ENCODE measurements at places on chromosomes 5 and 9.

DNA sequence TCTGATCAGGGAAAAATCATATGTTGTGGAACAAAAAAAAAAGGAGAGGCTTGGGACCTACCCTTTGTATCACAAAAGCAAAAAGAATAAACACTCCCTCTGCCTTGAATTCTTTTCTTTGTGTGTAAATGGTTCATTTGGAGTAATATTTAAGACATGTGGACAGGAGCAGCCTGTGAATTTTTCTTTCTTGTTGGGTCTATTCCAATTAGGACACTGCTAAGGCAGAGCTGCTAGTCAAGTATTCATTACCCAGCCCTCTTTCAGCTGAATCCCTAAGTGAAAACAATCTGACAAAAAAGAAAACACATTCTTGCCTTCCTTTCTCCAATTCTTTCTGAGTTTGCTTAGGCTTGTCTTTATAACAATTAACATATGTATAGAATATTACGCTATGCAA is 330.0 kb downstream of the EBF1 start:
- DNase-seq = no peak

- no peak for DNase-seq
These were observed 6.3 kb downstream of the MAMDC4 start for GRCh38 chr9:136858452-136858843.

DNA sequence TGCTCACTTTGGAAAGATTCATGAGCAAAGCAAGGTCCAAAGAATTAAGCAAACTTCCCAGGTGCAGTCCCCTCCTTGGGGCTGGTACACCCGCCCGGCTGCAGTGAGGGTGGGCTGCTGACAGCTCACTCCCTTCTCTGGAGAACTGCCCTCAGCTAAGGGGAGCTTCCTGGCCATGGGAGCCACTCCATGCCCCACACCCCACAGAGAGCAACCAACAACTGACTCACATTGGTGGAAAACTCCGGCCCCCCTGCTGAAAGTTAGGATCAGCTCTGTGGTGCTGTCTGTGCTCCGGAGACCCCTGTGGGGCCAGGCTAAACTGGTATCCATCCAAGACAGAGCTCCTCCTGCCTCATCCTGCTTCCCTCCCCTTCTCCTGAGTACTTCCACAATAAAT is 223.0 kb downstream of the GABBR2 start:
- DNase-seq = no peak

- DNase-seq = no peak
These were observed 37.4 kb downstream of the ARHGEF37 start for GRCh38 chr5:149618581-149619248.

DNA sequence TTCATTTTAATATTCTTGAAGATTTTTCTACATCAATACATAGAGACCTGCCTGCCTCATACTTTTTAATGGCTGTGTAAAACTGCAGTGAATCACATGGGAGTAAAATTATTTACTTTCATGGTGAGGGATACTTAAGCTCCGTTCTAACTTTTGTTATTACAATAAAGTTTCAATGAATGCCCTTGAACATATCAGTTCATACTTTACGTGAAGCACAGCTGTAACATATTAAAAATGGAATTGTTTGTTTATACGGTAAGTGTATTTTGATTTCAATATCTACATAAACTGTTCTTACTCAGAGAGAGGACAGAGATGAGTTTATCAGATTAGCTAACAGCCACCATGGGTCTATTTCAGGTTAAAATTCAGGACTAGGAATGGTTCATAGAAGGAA is 155.1 kb downstream of the NR3C1 start:
- no peak for DNase-seq

- no peak for DNase-seq
These were observed 12.3 kb downstream of the P4HA2 start for GRCh38 chr5:132215329-132215728.

- DNase-seq = no peak
These were observed 23.6 kb downstream of the TNPO1 start for GRCh38 chr5:72840041-72840440.

DNA sequence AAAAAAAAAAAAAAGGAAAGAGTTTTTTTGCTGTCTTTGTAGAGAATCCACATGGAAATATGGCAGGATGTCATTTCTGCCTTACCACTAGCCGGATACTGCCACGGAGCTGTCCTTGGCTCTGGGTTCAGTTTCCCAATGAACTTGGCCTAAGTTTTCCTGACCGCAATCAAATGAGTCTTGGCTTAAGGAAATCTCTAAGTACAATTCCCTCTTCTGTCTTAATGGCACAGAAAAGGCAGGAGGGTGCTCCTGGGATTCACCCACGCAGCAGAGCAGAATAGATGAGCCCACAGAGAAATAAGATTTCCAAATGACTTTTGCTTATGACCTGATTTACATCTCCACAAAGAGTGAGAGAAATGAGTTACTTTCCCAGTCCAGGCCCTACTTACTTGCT is 284.0 kb upstream of the VLDLR start:
- no peak for DNase-seq

GRCh38 chr5:2602451-2603271 is 148.8 kb downstream of the IRX2 start:
- no peak for DNase-seq

GRCh38 chr9:129078691-129079503 is 2.0 kb upstream of the DOLPP1 start:
- no peak for DNase-seq

DNA sequence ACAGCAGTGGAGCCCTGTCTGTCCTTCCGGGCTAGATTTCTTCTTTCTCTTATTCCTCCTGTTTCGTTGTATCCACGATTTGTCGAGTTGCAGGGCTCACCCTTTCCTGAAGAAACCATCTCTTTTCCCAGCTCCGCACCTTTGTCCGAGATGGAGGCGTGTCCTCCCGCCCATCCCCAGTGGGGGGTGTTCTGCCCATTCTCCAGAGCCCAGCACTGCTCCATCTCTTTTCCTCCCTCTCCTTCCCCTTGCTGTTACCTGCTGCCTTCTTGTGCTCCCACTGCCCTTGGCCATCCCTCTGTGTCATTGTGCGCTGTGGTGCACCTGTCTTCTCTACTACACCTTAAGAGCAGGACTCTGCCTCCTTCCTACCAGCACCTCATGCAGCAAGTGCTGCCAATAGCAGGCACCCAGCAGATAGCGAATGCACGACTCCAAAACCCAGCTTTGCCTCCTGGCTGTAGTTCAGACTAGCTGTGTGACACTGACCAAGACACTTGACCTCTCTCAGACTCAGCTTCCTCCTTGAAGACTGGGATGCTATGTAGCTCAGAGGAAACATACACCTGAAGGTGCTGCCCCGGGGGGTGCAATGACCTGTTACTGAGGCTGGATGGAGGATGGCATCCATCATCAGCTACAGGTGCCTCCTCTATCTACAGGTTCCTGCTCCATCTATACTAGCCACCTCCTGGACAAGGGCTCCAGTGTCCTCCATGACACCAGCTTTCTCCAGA is 8.9 kb downstream of the OR13J1 start:
- DNase-seq = no peak

GRCh38 chr9:72826996-72827949 is 125.6 kb downstream of the ALDH1A1 start:
- no peak for DNase-seq

DNA sequence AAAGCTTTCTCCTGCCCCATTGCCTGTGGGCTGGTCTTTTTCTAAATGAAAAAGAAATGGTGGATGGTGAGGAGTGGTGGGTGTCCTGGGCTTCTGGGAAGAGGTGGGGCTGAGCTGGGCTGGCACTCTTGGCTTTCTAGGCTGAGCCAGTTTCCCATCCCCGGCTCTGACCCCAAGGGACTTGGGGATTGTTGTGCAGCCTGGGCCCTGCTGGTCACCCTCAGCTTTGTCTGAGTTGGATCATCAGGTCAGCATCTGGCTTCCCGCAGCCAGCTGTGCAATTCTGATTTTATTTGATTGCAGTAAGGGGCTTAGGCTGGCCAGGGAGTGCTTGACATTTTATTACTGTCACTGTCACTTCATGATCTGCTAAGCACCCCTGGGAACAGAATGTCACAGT is 25.3 kb downstream of the GLRA1 start:
- DNase-seq = no peak

DNA sequence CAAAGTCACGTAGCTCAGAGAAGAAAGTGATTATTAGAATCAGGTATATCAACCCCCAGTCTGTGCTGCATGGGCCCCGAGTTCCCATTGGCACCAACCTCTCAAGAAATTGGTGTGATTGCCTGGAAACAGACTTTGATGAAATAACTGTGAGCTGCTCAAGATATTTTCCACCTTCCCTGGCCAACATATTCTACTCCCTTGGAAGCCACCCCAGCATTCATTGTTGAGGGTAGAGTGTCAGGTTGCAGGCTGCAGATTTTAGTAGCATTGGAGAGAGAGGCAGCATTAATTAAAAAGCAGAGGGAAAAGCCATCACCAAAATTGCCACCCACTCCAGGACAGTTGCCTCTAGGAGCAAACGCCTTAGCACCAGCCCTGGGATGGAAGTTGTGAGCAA is 154.2 kb upstream of the TNPO1 start:
- DNase-seq = no peak

DNA sequence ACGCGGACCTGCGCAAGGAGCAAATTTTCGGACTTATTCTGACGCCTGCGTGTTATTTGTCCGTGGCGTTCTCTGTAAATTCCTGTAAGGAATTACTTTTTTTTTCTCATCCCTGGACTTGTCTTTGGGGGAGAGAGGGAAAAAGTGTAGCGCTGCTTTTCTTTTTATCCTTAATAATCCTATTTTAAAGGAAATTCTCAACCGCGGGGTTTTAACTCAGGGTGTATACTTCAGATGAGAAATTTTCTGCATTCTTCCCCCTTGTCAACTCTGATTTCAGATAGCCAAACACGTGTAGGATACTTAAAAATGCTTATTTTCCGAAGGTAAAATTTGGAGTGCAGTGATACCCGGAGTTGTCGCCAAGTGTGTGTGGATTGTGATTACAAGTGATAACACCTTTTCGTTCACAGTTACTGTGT is 853 bp downstream of the DCP2 start:
- DNase-seq = no peak

DNA sequence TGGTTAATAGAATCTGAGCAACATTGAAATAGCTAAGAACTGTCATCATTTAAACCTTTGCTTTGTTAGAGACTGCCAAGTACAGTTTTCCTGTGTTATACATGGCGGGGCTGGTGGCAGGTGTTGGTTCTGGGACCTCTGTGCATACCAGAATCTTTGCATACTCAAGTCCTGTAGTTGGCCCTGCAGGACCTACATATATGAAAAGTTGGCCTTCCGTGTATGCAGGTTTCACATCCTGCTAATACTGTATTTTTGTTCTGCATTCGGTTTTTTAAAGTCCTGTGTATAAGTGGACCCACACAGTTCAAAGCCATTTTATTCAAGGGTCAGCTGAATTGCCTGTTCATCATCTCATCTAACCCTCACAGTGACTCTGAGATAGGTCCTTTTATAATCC is 36.4 kb downstream of the LARP1 start:
- DNase-seq = no peak

DNA sequence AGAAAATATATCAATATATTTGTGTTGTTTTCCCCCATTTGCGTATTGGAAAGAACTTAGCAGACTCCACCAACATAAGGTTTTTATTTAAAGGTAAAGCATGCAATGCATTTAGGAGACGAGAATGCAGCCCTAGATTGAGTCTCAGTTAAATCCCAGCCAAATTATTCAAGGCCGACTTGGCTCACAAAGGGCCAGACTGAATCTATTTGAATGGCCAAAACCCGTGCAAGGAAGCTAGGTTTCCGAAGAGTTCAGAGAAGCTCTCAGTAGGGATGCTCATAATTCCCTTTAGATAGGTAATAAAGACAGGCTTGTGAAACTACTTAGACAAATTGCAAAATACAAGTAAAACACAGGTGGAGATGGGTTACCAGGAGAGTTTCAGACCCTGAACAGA is 520.3 kb downstream of the CDH9 start:
- DNase-seq = no peak

DNA sequence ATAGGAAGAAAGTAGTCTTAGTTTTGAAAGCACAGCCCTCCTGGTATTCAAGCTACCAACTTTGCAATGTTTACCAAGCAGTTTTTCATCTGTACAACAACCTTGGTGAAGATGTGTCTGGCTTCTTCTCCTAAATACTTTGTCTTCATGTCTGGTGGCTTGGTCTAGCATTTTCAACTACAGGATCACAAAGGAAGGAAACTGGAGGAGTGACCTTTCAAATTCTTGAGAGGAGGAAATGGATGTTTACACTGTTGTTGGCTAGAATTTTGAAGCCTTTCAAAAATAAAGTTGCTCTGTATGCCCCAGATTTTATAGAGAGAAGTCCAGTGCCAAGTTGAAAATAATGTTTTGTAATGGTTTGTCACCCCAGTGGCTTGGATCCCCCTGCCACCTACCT is 16.3 kb downstream of the PAM start:
- no peak for DNase-seq

GRCh38 chr5:140196115-140196814 is 21.3 kb downstream of the CYSTM1 start:
- DNase-seq = no peak

DNA sequence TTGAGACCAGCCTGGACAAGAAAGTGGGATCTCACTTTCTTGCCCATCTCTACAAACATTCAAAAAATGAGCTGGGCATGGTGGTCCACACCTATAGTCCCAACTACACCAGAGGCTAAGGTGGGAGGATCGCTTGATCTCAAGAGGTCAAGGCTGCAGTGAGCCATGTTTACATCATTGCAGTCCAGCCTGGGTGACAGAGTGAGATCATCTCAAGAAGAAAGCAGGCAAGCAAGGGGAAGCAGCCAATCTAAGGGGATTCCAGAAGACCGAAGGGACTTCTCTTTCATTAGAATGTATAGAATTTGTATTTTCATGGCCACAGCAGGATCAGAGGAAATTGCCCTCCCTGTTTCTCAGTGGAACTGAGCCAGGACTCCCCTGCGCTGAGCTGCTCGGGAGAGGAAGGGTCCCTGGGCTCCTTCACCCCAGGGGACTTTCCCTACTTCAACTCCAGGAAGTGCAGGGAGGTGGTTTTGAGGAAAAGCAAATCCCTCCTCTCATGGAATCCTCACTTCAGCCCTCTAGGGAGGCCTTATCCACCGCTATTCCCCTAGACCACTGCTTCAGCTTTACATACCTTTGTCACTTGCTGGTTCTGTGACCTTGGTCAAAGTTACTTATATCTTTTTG is 12.1 kb downstream of the WWC1 start:
- no peak for DNase-seq

DNA sequence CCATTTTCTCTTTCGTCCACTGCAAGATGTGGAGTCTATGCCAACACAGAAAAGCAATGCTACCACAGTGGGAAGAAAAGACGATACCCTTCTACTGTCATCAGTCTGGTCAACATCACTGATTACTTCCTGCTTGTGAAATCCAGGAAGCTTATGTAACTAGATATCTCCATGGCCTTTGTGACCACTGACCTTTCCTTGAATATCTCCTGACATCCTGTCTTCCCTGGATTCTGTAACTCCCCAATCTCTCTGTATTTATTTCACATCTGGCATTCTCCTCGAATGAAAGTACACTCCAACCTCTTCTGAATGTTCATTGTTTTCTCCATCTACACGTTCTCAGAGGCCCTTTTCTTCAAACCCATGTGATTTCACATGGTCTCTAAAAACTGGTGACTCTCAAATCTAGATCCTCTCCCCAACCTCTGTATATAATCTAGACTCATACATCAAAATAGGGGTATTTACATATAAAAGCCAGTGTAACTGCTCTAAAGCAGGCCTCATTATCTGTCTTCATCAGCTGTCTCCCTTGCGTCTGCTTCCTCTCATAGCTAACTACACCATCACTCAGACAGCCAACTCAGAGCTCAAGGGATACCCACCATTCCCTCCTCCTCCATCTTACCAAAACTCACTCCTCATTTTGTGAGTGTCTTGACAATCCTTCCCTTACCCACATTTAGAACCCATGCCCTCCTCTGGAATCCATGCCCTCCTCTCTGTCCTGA is 156.8 kb downstream of the SEMA5A start:
- DNase-seq = no peak
